ENCODE measurements at places on chromosomes 13 and 19.
A peak's percentile ranks its signal among the peaks of the same experiment; 100 is the strongest.

GRCh38 chr13:100493418-100493817 is 95.2 kb downstream of the GGACT start:
- no peak for DNase-seq

- DNase-seq = no peak
Measured at GRCh38 chr19:8476524-8476923, 25.9 kb downstream of the PRAM1 start.

- DNase-seq = no peak
Measured at GRCh38 chr19:19568802-19569756, 31.0 kb downstream of the CILP2 start.

DNA sequence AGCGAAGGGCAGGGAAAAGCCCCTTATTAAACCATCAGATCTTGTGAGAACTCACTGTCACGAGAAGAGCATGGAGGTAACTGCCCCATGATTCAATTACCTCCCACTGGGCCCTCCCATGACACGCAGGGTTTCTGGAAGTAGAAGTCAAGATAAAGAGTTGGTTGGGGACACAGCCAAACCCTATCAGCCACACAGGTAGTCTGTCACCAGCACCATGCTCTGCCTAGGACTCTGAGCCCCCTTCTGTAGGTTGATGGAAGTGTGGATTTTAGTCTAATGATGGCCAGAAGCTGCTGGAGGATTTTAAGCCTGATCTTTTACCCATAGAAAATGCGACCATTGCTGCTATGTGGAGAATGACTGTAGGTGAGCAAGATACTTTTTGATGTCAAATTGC is 60.8 kb downstream of the ARHGEF7 start:
- no peak for DNase-seq

DNA sequence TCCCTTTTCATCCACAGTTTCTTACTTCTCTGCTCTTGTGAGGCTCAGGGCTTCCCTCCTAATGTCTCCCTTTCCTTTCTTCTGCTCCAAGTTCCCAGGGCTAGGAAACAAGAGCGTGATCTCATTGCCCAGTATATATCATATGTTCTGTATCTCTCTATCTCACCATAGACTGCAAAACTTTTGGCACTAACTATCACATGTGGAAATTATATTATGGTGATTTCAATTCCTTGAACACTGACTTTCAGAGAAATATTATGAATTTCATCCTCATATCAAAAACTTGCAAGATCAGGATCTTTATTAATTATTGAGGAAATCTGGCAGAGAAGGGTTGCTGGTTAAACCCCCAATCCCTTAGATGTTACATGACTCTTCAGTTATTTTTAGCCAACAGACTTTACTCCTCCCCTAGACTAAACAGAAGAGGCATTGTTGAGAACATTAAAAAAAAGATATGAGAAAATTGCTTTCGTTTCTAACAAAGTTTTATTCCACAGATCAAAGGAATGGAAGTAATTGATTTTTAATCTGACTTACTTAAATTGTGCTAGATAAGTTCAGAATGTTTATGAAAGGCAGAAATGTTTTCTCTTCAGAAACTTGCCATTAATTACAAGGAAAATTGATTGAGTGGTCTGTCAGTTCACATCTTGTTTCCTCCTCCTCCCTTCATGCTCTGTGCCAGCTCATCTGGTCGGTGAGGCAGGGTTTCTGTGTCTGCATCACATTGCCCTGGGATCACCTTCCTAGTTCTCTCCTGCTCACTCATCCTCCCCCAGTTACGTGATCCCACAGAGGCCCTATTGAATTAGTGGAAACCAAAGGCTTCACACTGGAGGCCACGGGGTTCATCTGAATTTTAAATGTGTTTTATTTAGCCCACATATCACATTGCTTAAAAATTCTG is 378.5 kb downstream of the LMO7 start:
- no peak for DNase-seq

DNA sequence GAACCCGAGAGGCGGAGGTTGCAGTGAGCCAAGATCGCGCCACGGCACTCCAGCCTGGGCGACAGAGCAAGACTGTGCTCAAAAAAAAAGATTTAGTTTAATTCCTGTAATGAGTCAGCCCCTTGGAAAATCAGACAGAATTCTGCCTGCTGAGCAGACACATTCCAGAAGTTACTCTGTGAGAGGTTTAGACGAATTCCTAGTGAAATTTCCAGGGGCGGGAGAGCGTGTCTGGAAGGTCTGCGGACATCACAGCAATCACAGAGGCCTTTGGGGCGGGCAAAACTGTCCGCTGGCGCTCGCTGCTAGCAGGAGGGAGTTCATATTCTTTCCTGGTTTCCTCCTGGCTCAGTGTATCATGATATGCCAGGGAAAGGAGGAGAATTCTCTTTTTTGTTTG is 17.5 kb downstream of the MISP start:
- DNase-seq = peak; percentile 67

GRCh38 chr13:41085961-41086585 is 24.8 kb downstream of the WBP4 start:
- DNase-seq = no peak

DNA sequence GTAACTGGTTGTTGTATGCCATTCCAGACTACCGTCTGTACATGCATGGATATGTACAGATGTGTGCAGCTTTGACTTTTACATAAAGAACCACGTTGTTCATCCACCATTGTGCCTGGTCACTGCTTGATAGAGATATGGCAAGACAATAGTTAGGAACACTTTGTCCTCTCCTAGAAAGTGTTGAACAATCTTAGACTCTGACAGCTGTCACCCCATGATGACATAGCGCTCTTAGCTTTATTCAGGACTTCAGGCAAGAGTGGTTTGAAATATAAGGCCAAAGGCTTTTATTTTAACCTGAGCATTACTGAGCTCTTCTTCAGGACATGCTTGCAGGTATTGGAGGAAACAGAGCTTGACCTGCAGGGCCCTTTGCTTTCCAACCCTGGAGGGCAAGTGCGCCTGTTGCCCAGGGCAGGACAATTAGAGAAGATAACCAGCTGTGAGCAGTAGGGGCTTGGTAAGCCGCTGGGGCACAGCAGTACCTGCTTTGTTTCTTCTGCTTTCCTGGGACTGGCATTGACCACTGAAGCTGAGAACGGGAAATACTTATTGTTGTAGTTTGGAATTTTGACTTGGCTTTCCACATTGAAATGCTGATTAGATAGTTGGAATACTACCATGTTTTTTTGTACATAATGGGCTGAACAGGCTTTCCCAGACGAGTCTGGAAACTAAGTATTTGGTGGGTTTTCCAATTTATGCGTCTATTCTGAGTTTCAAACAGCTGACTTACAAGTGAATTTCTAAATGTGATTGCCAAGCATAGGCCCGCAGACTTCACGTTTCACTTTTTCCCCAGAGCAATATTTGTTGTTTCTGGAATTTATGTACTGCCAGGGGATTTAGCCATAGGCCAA is 51.1 kb downstream of the GARRE1 start:
- no peak for DNase-seq

GRCh38 chr19:46429999-46430398 is 1.3 kb upstream of the PNMA8C start:
- no peak for DNase-seq

- DNase-seq = no peak
Measured at GRCh38 chr13:36142735-36143134, 11.6 kb upstream of the DCLK1 start.

GRCh38 chr19:28521614-28522544 is 691.1 kb downstream of the UQCRFS1 start:
- no peak for DNase-seq

- DNase-seq = no peak
Measured at GRCh38 chr13:112071102-112071722, 4.3 kb downstream of the SOX1 start.

DNA sequence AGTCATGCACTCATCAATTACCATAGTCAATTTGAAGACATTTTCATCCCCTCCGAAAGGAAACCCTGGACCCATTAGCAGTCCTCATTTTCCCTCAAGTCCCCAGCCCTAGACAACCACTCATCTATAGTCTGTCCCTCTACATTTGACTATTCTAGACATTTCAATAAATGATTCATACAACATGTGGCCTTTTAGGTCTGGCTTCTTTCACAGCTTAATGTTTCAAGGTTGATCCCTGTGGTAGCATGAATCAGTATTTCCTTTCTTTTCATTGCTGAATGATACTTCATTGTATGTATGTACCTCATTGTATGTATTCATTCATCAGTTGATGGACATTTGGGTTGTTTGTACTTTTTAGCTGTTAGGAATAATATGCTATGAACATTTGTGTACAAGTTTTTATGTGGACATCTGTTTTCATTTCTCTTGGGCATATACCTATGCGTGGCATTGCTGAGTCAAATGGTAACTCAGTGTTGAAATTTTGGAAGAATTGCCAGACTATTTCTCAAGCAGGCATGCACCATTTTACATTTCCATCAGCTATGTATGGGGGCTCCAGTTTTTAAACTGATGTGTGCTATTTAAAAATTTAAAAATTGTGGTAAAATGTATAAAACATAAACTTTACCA is 18.4 kb downstream of the SPATA13 start:
- DNase-seq = no peak

Measured in right hindlimb (tissue), 1 donor.